ENCODE measurements at places on chromosomes 7 and 10. TPM values are rescaled to one million over a fixed set of nuclear protein-coding genes. Genes with fewer than 3 reads are reported as not detected.

- no peak overlapping the region for H3K4me3 ChIP-seq
- peaks cover 7% of the 10 kb centered on the region for H3K4me1 ChIP-seq
- H3K27ac ChIP-seq, result no peak overlapping the region
- peaks cover 7% of the 10 kb centered on the region for H3K27me3 ChIP-seq
- no peak for DNase-seq
- no peaks in the 10 kb centered on the region for H3K36me3 ChIP-seq
These were observed 2.4 kb downstream of the ALOX5 start for GRCh38 chr10:45376371-45376801.

The ANLN gene
- 1.2 TPM for total RNA-seq

The NPY4R2 gene
- total RNA-seq, result not detected

GRCh38 chr10:3829156-3830050, 44.4 kb upstream of the KLF6 start:
- peaks cover 12% of the 10 kb centered on the region for H3K4me1 ChIP-seq
- DNase-seq, result no peak
- peak overlapping the region; percentile 62 for H3K4me3 ChIP-seq
- H3K36me3 ChIP-seq, result no peaks in the 10 kb centered on the region
- H3K27me3 ChIP-seq, result no peaks in the 10 kb centered on the region

The NUP42 gene
- 28.8 TPM for total RNA-seq

GRCh38 chr10:132404911-132405462, 8.0 kb downstream of the PWWP2B start:
- no peak overlapping the region for H3K4me3 ChIP-seq
- peaks cover 11% of the 10 kb centered on the region for H3K4me1 ChIP-seq
- no peak for DNase-seq
- no peaks in the 10 kb centered on the region for H3K27me3 ChIP-seq
- H3K36me3 ChIP-seq, result no peaks in the 10 kb centered on the region
- no peak overlapping the region for H3K27ac ChIP-seq

DNA sequence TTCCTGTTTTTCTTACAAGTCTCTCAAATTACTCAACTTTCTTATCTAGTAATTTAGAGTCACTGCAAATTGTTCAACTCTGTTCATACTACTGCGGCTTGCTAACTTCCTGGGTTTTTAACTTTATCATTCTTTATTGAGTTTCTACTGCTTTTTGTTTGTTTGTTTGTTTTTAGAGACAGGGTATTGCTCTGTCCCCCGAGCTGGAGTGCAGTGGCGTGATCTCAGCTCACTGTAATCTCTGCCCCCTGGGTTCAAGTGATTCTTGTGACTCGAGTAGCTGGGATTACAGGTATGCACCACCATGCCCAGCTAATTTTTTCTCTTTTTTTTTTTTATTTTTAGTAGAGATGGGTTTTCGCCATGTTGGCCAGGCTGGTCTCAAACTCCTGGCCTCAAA, 182.9 kb downstream of the TSPAN12 start:
- no peaks in the 10 kb centered on the region for H3K4me1 ChIP-seq
- no peak overlapping the region for H3K27ac ChIP-seq
- H3K4me3 ChIP-seq, result no peak overlapping the region
- DNase-seq, result no peak

GRCh38 chr7:10015687-10016086, 958.0 kb upstream of the PHF14 start:
- H3K36me3 ChIP-seq, result no peaks in the 10 kb centered on the region
- no peaks in the 10 kb centered on the region for H3K27me3 ChIP-seq
- H3K4me3 ChIP-seq, result no peak overlapping the region
- H3K27ac ChIP-seq, result no peak overlapping the region
- H3K4me1 ChIP-seq, result no peaks in the 10 kb centered on the region
- no peak for DNase-seq

GRCh38 chr7:36951257-36951697, 227.0 kb upstream of the AOAH start:
- no peak overlapping the region for H3K27ac ChIP-seq
- no peaks in the 10 kb centered on the region for H3K4me1 ChIP-seq
- no peak for DNase-seq
- H3K4me3 ChIP-seq, result no peak overlapping the region
- H3K27me3 ChIP-seq, result no peaks in the 10 kb centered on the region

DNA sequence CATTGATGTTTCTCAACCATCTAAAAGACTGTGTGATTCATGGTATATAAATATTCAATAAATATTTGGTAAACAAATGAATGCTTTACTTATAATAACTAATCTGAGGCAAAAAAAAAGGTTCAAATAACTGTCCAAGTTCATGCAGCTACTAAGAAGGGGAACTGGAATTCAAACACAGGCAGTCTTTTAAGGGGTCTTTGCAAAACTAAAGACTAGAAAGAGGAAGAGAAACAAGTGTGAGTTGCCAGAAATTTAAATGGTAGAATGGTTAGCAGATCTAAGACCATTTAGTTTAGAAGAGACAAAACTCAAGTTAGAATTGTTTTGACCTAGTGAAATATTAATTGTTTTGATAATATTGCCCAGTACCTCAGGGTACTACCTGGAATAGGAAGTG, 642.0 kb upstream of the LRRN3 start:
- no peak overlapping the region for H3K27ac ChIP-seq
- no peak for DNase-seq
- no peaks in the 10 kb centered on the region for H3K27me3 ChIP-seq
- no peaks in the 10 kb centered on the region for H3K36me3 ChIP-seq

DNA sequence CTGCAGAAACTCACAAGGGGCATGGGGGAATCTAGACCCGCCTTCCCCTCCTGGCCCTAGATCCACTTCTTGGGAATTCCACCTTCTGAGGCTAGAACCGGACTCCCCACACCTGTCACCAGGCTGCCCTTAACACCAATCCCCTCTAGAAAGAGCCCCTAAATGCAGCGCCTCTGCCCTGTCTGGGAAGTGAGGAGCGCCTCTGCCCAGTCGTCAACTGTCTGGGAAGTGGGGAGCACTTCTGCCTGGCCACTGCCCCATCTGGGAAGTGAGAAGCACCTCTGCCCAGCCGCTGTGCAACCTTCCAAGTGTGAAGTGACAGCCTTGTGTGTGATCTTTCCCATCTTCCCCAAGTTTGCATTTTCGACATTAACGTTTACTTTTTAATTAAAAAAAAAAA, 8.8 kb downstream of the RCC1L start:
- no peak overlapping the region for H3K4me3 ChIP-seq
- H3K27me3 ChIP-seq, result no peaks in the 10 kb centered on the region
- H3K36me3 ChIP-seq, result peaks cover 36% of the 10 kb centered on the region
- DNase-seq, result no peak
- H3K4me1 ChIP-seq, result no peaks in the 10 kb centered on the region

The IL6 gene
- 1.6 TPM for total RNA-seq

DNA sequence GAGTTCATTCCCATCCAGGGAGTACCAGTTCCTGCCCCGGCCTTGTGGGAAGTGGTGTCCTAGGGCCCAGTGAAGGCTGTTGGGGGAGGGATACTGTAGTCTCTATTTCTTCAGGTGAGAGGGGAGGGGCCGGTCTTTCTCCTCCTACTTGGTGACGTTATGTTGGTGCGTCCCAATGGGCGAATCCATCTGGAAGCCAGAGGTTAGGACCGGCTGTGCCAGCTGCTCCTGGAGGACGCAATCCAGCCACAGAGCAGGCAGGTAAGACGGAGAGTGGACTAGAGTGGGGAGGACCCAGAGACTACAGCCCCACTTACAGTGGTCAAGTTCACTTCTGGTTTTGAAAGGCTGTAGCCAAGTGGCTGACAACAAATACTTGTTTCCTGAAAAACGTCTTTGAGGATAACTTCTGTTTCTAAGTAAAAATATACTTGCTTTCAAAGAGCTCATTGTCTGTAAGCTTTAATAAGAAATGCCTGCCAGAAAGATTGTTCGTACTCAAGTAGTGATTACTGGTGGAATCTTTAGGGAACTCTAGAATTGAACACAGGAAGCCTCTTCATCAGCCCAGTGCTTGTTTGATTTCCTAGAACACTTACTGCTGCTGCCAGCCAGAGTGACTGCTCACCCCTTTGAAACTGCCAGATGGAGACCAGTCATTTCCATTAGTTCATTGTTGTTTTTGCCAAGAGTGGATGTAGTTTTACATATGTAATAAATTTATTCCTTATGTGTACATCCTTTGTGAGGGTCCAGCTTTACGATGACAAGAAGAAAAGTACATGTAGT, 25.4 kb downstream of the RBM33 start:
- DNase-seq, result no peak
- no peak overlapping the region for H3K4me3 ChIP-seq
- no peak overlapping the region for H3K27ac ChIP-seq
- peaks cover 3% of the 10 kb centered on the region for H3K36me3 ChIP-seq
- H3K4me1 ChIP-seq, result no peaks in the 10 kb centered on the region

The NEURL1 gene
- 1.2 TPM for total RNA-seq

- H3K27ac ChIP-seq, result no peak overlapping the region
- H3K27me3 ChIP-seq, result no peaks in the 10 kb centered on the region
- H3K4me3 ChIP-seq, result no peak overlapping the region
- H3K36me3 ChIP-seq, result no peaks in the 10 kb centered on the region
- peaks cover 7% of the 10 kb centered on the region for H3K4me1 ChIP-seq
These were observed 46.7 kb downstream of the TFAM start for GRCh38 chr10:58431903-58432302.

DNA sequence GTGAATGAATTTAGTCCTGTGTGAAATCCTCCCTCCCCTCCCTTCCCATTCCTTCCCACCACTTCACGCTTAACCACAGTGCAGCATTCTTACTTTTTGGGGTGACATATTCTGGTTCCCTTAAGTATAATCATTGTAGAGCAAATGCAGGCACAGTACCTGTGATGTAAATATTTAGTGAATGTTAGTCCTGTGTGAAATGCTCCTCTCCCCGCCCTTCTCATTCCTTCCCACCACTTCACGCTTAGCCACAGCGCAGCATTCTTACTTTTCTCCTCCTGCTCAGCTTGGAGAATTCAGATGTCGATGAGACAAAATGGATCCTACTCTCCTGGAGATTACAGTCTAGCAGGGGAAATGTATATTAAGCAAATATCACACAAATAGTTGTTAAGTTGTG, 258.8 kb downstream of the EXOC4 start:
- no peak for DNase-seq
- no peaks in the 10 kb centered on the region for H3K36me3 ChIP-seq
- H3K4me3 ChIP-seq, result no peak overlapping the region

GRCh38 chr7:129443612-129444011, 9.4 kb downstream of the STRIP2 start:
- H3K4me3 ChIP-seq, result no peak overlapping the region
- no peaks in the 10 kb centered on the region for H3K36me3 ChIP-seq
- H3K27me3 ChIP-seq, result no peaks in the 10 kb centered on the region
- no peak for DNase-seq
- no peaks in the 10 kb centered on the region for H3K4me1 ChIP-seq
- no peak overlapping the region for H3K27ac ChIP-seq

DNA sequence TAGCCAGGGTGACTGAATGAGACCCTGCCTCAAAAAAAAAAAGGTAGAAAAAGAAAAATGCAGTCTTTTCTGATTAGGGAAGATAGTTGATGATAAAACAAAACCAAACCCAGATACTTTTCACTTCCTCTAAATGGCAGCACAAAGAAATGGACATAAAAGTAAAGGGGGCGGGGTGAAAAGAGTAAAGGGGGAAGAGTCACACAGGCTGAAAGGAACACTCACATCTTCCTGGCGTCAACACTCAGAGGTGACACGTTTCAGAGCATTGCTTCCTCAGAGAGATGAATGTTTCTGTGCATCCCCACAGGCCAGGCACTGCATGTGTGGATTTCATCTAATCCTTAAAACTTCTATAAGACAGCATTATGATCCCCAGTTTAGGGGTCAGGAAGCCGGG, 81.2 kb downstream of the HIPK2 start:
- H3K4me1 ChIP-seq, result peaks cover 7% of the 10 kb centered on the region
- peaks cover 4% of the 10 kb centered on the region for H3K36me3 ChIP-seq
- H3K4me3 ChIP-seq, result no peak overlapping the region
- no peak for DNase-seq
- H3K27ac ChIP-seq, result no peak overlapping the region

The LIPM gene
- not detected for total RNA-seq

GRCh38 chr7:44819292-44819691, 22.8 kb downstream of the PPIA start:
- no peaks in the 10 kb centered on the region for H3K36me3 ChIP-seq
- no peak overlapping the region for H3K27ac ChIP-seq
- H3K4me3 ChIP-seq, result no peak overlapping the region
- no peaks in the 10 kb centered on the region for H3K4me1 ChIP-seq

- H3K4me3 ChIP-seq, result no peak overlapping the region
- DNase-seq, result no peak
- H3K27me3 ChIP-seq, result no peaks in the 10 kb centered on the region
- H3K4me1 ChIP-seq, result no peaks in the 10 kb centered on the region
- no peaks in the 10 kb centered on the region for H3K36me3 ChIP-seq
These were observed 148.8 kb downstream of the PPP1R9A start for GRCh38 chr7:95056107-95056739.

The SOSTDC1 gene
- 13.4 TPM for total RNA-seq

The PON3 gene
- 1.6 TPM for total RNA-seq

The SVOPL gene
- 2.4 TPM for total RNA-seq

The ZP3 gene
- total RNA-seq, result 17.5 TPM

DNA sequence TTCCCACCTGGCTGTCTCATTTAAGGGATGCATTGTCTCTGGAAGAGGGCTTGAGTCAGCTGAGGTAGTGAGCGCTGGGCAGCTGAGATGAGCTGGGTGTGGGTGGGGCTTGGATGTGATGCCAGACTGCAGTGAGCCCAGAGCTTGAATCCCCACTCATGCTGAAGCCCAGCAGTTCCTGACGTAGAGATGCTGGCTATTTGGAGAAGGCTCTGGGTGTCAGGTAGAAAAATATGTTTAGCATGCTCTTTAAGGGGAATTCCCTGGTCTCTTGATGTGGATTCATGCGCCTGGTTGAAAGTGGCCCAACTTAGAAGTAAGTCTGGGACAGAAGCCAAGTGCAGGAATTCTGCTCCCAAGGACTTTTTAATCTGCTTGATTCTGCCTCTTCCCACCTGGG, 241.5 kb upstream of the IGFBP3 start:
- H3K27me3 ChIP-seq, result no peaks in the 10 kb centered on the region
- no peak for DNase-seq
- H3K4me1 ChIP-seq, result no peaks in the 10 kb centered on the region
- no peaks in the 10 kb centered on the region for H3K36me3 ChIP-seq
- no peak overlapping the region for H3K4me3 ChIP-seq
- no peak overlapping the region for H3K27ac ChIP-seq

DNA sequence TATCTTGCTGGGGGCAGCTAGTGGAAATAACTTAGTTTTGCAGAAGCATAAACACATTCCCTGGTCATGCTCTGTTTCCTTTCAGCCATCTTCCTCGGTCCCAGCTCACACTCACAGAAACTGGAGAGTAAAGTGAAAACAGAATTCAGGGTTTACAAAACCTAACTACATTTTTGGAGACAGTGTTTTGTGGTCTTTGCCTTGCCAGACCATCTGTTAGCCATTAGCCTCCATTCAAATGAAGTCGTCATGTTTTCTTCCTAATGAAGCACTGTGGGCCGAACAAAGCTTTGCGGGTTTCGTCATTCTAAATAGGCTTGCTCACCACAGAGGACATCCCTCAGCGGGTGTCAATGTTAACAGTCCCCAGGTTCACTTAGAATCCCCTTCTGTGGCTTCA, 214.6 kb upstream of the TMEM72 start:
- H3K4me1 ChIP-seq, result peaks cover 10% of the 10 kb centered on the region
- H3K4me3 ChIP-seq, result peak overlapping the region; percentile 32
- H3K36me3 ChIP-seq, result no peaks in the 10 kb centered on the region
- H3K27me3 ChIP-seq, result no peaks in the 10 kb centered on the region

GRCh38 chr7:141200191-141201108, 126.6 kb downstream of the TMEM178B start:
- H3K27me3 ChIP-seq, result no peaks in the 10 kb centered on the region
- H3K4me1 ChIP-seq, result no peaks in the 10 kb centered on the region

The TRIM74 gene
- 1.3 TPM for total RNA-seq

- no peaks in the 10 kb centered on the region for H3K36me3 ChIP-seq
- H3K27ac ChIP-seq, result no peak overlapping the region
- no peaks in the 10 kb centered on the region for H3K4me1 ChIP-seq
- H3K4me3 ChIP-seq, result no peak overlapping the region
These were observed 72.7 kb downstream of the DYNC1I1 start for GRCh38 chr7:95845007-95845406.

GRCh38 chr7:2490181-2490651, 14.0 kb upstream of the GRIFIN start:
- no peaks in the 10 kb centered on the region for H3K36me3 ChIP-seq
- DNase-seq, result peak; percentile 79
- no peaks in the 10 kb centered on the region for H3K27me3 ChIP-seq
- peaks cover 14% of the 10 kb centered on the region for H3K4me1 ChIP-seq

Measured in kidney (tissue), 22 donors.